Activated CD4-positive, alpha-beta T cell treated with anti-CD3 and anti-CD28 coated beads, Interleukin-2, amount 10 ng/mL, durations not matched to agents 24 days and 14 days (primary cell): ENCODE measurements at places on chromosomes 3 and 15.

DNA sequence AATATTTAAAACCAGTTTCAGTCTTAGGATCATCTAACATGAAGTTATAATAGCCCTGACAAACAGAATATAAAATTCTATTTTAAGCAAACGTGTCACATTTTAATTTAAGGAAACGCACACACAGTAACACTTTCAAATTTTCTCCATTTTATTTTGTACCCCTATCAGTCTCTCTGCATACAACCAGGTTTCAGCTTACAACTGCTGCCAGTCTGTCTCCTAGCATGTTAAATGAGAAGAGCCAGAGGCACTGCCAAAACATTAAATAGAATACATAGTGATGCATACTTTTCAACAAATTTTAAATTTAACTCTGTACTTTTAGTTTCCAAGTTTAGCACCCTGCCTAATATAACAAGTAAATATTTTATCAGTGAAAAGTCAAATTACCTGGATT lies 60.8 kb downstream of the UACA start:
- DNase-seq, result no peak

DNA sequence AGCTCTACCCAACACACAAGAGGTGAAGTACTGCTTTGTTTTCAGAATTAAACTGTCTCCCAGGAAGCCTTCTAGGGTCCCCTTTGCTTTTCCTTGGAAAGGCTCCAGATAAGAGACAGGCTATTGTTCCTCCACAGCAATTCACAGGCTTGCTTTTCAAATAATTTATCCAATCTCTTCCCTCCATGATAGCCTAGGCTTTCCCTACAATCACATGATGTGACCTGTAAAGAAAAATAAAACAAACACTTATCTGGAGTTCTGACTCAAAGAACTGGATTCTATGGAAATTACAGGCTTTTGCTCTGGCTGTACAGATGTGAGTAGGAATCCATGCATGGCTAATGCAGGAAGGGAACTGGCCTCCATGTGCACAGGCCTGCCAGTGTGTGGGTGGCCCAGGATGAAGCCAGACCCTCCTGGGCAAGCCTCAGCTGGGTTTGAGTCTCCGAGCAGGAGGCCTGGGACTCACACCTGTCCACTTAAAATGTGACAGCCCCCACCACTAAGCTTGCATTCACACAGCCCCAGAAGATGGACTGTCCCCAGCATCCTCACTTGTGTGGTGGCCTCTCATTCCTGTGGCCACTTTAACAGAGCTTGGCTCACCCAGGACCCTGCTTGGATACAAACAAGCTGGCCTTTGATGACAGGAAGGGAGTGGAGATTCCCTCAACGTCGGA lies 75.8 kb upstream of the LEKR1 start:
- DNase-seq, result no peak

- DNase-seq, result peak; percentile 57
These were observed 478 bp downstream of the GPR15 start for GRCh38 chr3:98532275-98532637.

DNA sequence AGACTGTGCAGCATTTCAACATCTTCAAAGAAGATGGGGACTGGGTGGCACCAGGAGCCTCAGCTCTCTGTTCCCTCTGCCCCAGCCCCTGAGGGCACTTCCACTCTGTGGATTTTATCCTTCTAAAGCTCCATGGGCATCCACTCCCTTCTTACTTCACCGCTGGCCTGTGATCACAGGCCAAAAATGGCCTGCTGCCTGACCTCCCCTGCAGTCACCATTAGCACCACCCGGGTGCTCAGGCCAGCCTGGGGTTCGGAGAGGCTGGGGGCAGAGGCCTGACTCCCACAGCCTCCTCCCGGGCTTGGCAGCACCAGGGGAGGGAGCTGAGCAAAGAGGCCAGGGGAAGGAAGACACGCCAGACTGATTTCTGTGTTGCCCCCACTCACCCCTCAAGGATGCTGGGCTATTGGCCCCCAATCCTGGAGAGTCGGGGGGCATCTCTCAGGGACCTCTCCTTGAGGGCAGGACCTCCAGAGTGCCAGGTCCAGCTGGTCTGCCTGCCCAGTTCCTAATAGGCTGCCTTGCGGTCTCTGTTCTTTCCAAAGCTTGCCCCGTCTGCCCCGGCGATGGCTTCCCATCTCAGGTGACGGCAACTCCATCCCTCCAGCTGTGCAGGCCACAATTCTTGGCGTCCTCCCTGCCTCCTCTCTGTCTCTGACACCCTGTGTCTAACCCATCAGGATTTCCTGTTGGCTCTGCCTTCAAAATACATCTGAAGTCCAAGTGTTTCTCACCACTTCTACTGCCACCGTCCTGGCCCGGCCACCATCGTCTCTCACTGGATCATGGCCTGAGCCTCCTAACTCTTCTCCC lies 67.1 kb downstream of the EXOG start:
- no peak for DNase-seq

GRCh38 chr3:41846850-41847249 lies 115.1 kb downstream of the ULK4 start:
- no peak for DNase-seq

- no peak for DNase-seq
These were observed 50.7 kb downstream of the SCN5A start for GRCh38 chr3:38598791-38599190.

DNA sequence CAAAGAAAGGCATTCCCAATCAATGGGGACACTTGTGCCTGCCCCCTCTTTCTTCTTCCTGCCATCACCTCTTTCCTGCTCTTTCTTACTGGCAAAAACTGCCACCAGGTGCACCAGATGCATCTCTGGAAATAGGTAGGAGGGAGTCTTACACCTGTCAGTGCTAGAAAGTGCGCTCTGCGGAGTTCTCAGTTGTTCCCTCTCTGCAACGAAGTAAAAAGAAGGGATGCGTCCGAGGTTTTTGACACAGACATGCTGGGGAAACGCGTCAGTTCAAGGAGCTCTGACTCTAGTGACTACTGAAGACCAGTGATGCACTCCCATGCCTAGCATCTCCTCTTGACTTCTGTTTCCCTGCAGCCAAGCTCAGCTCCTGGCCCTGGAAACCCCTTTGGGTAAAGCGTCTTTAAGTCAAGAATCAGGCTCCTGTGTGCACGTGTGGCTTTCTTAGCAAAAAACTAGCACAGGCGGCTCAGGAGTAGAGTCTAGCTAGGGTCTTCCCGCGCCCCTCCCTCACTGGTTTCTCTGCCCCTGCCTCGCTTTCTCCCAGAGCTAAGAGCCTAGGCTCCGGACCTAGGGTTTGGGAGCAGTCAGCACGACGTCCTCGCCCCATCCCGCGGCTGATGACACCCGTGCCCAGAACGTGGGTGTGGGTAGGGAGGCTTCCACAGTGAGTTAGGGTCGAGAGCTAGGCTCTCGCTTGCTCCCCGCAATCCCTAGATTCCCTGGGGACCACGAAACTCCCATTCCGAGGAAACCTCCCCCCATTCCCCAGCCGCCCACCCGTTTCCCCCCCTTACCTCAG lies 564 bp upstream of the GRM7 start:
- DNase-seq, result no peak

GRCh38 chr3:189144645-189145044 lies 27.1 kb upstream of the TPRG1 start:
- DNase-seq, result peak; percentile 79

- DNase-seq, result no peak
These were observed 136.3 kb upstream of the ABHD17C start for GRCh38 chr15:80558631-80559319.

GRCh38 chr3:128297401-128298138 lies 144.3 kb downstream of the EEFSEC start:
- DNase-seq, result no peak

DNA sequence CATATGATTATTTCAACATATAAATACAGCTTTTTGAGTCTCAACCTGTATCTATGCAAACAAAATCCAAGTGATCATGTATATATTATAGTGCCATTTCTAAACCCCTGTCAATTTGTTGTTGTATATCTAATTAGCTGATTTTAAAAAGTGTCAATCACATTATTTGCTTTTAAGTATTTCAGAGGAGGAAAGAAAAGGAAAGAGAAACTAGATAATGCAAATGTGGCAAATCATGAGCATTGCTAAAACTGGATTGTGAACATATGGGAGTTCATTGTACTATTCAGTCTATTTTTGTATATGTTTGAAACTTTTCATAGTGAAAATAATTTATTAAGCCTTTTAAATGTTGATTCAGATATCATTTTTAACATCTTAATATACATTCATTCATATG lies 190.7 kb downstream of the ZIC4 start:
- DNase-seq, result no peak

- DNase-seq, result no peak
These were observed 284.4 kb downstream of the FOXP1 start for GRCh38 chr3:71299160-71299559.

DNA sequence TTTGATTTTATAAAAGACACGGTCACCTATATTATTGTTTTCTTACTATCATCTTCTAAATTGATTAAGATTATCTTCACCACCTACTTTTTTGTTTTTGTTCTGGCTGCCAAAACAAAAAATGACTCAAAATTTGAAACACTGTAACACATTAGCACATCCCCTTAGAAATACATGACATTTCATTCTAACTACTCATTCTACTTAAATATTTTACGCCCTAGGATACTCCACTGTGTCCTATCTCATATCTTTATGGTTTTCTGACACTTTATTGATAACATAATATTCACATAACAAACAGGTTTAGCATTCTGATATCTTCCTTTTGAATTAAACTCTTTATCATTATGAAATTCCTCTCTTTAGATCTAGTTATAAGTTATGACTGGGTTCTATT lies 656.2 kb downstream of the GBE1 start:
- DNase-seq, result no peak

- no peak for DNase-seq
These were observed 534.7 kb upstream of the CBLB start for GRCh38 chr3:106403371-106404145.

GRCh38 chr15:75921732-75922703 lies 18.3 kb downstream of the FBXO22 start:
- DNase-seq, result peak; percentile 73

- no peak for DNase-seq
These were observed 36.5 kb upstream of the ENTPD3 start for GRCh38 chr3:40350529-40350928.

DNA sequence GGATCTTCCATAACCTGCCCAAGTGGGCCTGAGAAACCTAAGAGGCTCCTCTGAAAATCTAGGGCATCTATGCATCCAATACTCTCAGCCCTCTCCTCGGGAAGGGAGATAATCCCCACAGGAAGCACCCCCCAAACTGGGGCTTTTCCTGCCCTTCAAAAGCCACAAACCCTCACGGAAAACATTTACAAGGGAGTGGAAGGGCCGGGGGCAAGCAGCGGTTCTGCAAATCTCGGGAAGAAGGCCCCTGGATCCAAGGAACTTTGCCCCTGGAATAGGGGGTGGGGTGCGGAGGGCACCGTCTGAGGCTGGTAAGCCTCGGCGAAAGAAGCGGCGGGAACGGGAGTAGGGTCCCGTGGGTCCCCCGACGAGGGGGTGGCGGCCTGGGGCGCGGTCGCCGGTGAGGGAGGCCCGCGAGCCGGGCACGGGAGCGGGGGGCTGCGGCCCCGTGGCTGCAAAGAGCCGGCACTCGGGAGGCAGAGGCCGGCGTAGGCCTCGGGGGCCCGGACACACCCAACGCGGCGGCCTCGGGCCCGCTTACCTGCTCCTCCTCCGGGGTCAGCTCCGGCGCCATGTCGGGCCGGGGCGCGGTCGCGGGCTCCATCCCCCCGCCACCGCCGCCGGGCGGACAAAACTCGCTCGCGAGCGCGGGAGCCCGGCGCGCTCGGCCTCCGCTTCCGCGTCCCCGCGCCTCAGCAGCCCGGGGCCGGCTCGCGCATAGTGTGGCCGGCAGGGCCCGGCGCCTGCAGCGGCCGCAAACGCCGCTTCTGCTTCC lies 755 bp downstream of the PTPN9 start:
- DNase-seq, result peak; percentile 83

- DNase-seq, result peak; percentile 94
These were observed at the start of gene USF3 for GRCh38 chr3:113695786-113696645. Gene USF3, minus strand, starts transcription at chr3:113696642. Its CDS starts 21,764 bp downstream, at chr3:113674878.

- DNase-seq, result no peak
These were observed 102.7 kb downstream of the VPS8 start for GRCh38 chr3:184914628-184915027.

DNA sequence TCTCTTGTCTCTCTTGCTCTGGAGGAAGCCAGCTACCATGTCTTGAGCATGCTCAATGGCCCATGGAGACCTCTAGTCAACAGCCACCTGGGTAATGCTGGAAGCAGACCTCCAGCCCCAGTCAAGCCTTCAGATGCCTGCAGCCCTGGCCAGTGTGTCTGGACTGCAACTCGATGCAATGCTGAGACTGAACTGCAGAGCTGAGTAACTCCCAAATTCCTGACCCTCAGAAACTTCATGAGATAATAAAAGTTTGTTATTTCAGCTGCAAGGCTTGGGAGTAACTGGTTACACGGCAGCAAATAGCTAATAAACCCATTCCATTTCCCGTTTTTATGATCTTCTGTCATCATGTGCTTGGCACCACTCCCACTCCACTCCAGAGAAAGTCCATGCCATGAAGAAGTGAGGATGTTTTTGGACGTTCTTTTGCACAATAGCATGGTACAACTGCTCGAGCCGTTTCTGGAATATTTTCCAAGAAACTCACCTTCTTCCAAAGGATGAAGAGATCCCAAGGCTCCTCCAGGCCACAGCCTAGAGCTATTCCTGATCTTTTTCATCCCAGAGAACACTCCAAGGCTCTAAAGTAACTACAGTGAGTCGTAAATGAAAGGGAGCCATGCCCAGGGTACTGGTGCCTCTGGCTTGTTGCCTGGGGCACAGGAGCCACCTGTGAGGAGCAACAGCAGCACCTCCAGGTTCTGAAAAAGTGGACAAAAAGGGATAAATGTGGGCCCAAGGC lies 72.0 kb upstream of the KLF13 start:
- DNase-seq, result no peak

- no peak for DNase-seq
These were observed 498 bp downstream of the ZNF280D start for GRCh38 chr15:56732886-56733135.

DNA sequence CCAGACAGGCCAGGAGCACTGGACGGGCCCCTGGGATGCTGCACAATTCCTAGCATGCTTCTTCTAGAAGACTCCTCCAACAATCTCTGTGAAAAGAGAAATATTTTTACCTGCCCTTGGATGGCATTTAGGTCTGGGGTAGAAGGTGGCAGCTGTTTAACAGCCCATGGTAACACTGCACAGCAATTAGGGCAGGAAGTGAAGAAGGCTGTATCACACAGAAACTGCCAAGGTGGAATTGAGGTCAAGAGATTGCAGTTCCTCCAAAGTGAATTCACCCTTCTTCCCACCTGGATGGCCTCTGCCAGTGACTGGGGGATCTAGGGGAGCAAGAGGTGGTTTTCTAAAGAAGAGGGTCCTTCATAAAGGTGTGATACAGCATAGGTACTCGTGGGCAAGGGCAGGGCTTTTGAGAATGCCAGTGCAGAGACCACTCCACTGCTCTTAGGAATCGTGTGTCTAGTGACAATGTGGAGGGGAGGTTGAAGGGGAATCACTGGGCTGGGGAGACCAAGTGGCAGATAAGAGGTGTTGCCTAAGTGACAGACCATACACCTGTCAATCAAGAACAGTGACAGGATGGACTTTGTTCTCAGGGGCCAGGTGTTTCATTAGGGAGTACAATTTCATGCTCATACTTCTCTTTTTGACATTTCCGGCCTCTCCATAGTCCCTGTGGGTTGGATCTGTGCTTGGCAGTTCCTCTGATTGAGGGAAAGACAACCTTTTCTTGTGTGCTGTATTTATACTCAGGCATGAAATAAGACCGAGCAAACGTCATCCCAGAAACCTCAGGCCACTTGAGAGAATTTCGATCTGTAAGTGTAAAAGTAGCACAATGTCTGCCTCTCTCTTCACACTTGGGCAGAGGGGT lies 83.5 kb upstream of the BCL6 start:
- DNase-seq, result no peak

- no peak for DNase-seq
These were observed 145.2 kb downstream of the P3H2 start for GRCh38 chr3:189975391-189975990.

GRCh38 chr3:165347526-165347925 lies 151.3 kb upstream of the SLITRK3 start:
- no peak for DNase-seq
